ENCODE measurements at places on chromosomes 6 and 20. TPM values are rescaled to one million over a fixed set of nuclear protein-coding genes. Genes with fewer than 3 reads are reported as not detected.

- DNase-seq = no peak
Measured at GRCh38 chr6:41228616-41229015, 467 bp downstream of the TREML4 start.

- no peak for DNase-seq
Measured at GRCh38 chr6:99282479-99283062, 66.9 kb downstream of the FAXC start.

DNA sequence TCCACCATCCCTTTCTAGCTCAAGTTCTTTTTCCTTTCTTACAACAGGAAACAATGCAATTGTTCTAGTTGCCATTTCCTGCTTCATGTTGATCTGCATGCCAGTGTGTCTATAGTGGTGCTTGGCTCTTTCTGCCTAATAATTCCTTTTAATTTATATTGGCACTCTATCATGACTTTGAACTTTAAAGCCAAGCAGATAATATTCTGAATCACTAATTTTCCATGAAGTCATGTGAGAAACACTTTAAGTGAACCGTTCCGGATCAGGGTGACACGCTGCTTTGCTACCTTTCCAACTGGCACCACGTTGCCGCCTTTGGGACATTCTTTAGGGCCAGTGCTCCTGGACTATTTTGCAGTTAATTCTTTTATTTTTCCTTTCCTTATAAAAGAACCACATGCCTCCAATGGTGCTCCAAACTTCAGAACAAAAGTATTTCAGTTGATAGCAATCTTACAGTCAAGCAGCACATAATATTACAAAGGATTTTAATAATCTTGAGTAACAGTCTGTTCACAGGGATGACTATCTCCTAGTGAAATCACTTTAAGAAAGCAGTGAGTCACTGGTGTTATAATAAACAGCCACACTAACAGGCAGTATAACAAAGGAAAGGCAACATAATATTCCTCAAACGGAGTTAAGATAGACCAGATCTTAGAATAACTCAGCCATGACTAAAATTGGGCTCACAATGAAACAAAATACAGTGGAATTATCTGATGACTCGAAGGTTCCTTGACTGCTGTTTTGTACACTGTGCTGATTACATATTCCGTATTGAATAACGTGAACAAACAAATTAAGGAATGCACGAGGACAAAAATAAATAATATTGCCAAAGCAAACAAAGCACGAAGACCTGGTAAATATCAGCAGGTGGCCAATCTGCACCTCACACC is 19.0 kb upstream of the BLOC1S5 start:
- no peak for DNase-seq

- no peak for DNase-seq
Measured at GRCh38 chr6:80214436-80215022, 108.1 kb downstream of the BCKDHB start.

DNA sequence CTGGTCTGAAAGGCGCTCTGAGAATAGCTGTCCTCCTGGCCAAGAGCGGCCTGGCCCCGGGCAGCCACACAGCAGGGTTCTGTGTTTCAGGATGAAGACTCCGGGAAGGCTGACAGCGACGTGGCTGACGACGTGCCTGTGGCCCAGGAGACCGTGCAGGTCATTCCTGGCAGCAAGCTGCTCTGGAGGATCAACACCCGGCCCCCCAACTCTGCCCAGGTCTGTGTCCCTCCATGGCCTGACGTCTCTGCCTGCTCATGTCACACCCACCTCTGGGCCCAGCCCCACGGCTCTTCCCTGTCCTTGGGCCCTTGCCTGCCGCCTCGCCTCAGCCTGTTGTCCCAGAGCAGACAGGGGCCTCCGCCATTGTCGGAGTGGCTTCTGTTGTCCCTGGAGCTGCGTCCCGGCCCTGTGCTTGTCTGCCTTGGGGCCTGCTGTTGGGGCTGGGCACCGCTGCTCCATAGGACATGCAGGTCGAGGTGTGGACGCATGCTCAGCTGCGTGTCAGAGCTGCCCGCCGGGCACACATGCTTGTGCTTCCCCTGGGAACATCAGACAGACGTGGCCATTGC is 16.2 kb upstream of the ADRM1 start:
- DNase-seq = no peak

ASIP gene
- total RNA-seq = not detected

DNA sequence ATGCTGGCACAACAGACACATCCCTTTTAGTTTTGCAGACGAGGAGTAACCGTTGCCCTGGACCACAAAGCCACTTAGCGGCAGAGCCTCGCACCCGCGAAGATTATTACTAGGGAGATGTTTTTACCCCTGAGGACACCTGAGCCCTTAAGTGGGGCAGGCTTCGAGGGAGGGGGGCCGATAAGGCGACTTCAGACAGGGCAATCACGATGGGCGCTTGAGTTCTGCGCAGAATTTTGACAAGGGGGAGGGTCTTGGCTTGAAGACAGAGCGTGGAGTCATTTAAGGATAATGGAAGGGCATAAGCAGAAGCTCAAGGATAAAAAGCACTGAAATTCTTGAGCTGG is 650 bp upstream of the TTK start:
- peak; percentile 78 for DNase-seq

DNA sequence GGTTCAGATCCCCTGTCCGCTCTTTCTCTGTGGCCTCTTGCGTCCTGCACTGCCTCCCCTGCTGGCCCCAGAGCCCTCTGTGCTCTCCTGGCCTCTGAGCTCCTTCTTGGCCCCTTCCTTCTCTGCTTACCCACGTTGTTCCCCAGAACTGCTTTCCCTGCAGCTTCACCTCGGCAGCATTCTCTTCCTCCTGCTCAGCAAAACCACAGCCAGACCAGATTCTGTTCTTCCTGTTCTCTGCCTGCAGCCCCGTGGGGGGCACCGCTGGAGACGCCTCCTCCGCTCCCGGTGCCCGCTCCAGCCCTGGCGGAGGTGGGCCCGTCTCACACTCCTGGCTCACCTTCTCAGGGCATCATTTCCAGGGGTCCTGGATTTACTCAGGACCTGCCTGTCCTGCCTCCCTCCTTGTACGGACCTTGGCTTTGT is 59.7 kb downstream of the TCP11 start:
- DNase-seq = no peak

GRCh38 chr20:10478205-10478604 is 43.1 kb downstream of the SLX4IP start:
- DNase-seq = no peak

DNA sequence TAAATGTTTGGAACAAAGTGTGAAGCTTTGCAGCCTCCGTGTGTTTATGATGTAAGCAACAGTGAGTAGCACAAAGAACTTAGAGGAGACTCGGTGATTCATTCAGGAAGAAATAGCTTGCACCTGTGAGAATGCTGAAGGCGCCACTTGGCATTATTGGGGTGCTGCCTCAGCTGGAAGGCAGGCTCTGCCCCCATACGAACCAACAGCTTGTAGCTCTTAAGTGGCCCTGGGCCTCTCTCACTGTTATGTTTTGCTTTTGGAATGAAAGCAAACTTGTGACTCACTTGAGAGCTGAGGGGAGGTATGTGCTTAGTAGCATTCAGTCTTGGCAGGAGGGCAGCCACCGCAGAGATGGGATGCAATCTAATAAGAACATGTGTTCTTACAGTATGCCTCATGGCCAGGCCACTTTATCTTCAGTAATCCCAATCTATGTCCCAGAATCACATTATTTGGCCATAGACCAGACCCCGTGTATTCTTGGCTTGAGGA is 310.7 kb downstream of the EYA4 start:
- no peak for DNase-seq

- no peak for DNase-seq
Measured at GRCh38 chr6:148867862-148868261, 121.0 kb downstream of the UST start.

DNA sequence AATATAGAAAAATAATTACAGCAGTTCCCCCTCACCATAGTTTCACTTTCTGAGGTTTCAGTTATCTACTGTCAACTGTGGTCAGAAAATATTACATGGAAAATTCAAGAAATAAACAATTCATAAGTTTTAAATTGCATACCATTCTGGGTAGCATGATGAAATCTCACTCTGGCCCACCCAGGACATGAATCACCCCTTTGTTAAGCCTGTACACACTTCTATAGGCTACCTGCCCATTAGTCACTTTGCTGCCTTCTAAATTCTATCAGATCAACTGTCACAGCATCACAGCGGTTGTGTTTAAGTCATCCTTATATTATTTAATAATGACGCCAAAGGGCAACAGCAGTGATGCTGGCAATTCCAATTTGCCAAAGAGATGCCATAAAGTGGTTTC is 140.3 kb upstream of the RUNX2 start:
- DNase-seq = no peak

DNA sequence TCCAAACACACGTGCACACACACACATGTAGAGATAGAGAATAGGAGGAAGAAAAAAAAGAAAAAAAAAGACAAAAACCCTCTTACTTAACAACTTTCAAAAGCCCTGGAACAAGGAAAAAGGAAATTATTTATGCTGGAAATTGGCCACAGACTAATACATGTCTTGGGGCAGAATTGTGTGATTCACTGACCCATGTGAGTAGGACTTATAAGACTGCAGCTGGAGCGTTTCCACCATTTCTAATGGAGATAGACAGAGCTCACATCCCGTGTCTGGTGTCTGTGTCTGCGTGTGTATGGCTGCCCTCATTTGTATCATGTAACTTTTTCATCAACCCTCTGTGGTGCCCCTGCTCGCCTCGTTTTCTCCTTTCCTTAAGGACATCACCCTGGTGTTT is 99.8 kb upstream of the PDE10A start:
- DNase-seq = no peak

DNA sequence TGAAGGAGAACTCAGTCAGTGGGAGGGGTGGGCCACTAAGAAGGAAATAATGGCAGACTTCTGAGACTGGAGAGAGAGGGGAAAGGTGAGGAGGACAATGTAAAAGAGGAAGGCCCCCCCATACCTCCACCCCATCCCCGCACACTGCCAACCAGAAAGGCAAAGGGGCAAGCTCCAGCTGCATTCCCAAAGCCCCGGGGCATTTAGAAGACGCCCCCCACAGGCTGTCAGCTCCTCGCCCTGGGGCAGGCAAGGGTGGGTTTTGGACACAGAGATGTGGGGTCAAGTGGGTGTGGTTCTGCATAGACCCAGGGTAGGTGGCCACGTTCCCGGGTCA is 20.8 kb upstream of the SLC22A7 start:
- no peak for DNase-seq

SLC24A3 gene
- not detected for total RNA-seq

TGM2 gene
- total RNA-seq = 0.35 TPM

RUNX2 gene
- 19.9 TPM for total RNA-seq

All from activated CD8-positive, alpha-beta memory T cell treated with anti-CD3 and anti-CD28 coated beads, Interleukin-2, amount 10 ng/mL, durations not matched to agents 7 days and 5 days (primary cell).